ENCODE measurements at places on chromosomes 11 and 22.
A peak's percentile ranks its signal among the peaks of the same experiment; 100 is the strongest.

GRCh38 chr11:120985718-120986569 lies 38.0 kb upstream of the TBCEL start:
- DNase-seq, result no peak

GRCh38 chr22:26573026-26573662 lies 16.8 kb downstream of the TPST2 start:
- no peak for DNase-seq

- DNase-seq, result no peak
These were observed 24.9 kb downstream of the WNT11 start for GRCh38 chr11:76181371-76181770.

DNA sequence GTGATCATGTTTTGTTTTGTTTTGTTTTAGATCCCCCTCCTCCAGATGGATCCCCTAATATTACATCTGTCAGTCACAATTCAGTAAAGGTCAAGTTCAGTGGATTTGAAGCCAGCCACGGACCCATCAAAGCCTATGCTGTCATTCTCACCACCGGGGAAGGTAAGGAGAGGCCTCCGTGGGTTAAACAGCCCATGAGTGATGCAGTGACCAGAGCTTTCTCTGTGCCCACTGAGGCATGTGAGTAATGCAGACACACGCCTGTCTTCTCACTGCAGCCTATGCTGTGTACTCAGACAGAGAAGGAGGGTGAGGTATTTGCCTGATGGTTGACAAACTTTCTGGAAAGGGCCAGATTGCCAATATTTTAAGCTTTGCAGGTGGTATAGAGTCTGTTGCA lies 73.7 kb upstream of the OR4B1 start:
- no peak for DNase-seq

DNA sequence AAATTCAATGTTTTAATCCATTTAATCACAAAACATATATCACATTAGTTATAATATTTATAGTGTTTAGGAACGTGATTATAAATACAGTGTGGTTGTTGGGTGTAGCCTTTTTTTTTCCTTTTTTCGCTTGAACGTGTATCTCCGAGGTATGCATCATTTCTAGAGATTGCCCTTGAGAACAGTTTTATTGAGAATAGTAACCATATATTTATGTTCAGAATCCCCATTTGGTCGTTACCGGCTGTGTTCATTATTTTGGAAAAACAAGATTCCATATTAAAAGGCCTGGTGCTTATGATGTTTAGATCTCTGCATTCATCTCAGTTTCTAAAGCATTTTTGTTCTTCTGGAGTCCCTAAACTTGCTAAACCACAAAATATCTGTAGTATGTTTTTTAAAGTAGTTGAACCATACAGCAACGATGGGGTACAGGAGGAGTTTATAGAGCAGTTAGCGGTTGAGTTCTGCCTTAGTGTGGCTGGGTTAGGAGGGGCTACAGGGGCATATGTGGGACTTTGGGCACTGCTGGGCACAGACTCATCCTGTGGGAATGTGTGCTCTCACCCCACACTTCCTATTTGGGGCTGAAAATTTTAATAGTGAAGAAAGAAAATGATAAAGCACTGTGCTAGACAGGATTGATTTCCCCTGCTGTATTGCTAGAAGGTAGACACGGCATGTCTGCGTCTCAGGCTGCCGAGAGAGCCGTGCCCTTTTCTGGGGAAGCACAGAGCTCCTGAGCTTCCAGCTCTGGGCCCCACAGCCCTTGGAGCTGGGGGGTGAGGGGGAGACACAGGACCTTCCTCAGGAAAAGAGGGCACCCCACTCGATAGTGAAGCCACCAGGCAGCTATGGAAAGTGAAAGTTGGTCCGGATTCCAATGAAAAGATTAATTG lies 81.5 kb upstream of the PPARA start:
- peak; percentile 15 for DNase-seq

DNA sequence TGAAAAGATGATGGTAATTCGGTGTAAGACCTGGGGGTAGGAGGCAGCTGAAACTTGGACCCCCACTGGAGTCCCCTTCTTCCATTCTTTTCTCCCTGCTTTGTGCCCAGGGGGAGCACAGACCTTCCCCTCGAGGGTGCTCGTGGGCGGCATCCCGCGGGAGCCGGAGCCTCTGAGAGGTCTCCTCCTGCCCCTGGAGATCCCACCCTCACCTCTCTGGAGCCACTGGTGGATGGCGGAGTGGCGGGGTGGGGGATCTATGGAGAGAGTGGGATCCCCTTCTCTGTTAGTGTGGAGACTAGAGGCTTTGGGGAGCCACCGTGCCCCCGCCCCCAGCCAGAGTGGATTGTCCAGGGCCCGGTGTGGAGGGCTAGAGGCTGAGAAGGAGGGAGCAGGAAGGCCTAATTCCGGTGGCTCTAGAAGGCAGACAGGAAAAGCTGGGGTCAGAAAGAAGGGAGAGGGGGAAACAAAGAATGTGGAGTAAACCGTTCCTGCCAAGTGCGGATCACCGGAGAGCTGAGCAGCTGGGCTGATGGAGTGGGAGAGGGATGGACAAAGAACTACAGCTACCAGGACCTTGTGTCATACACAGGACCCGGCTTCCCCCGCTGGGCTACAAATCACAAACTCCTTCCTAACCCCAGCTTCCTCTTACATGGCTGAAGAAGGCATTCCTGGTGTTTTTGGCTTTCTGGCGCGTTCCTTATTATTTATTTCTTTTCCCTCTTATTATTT lies 41.9 kb downstream of the KCNJ1 start:
- DNase-seq, result no peak

DNA sequence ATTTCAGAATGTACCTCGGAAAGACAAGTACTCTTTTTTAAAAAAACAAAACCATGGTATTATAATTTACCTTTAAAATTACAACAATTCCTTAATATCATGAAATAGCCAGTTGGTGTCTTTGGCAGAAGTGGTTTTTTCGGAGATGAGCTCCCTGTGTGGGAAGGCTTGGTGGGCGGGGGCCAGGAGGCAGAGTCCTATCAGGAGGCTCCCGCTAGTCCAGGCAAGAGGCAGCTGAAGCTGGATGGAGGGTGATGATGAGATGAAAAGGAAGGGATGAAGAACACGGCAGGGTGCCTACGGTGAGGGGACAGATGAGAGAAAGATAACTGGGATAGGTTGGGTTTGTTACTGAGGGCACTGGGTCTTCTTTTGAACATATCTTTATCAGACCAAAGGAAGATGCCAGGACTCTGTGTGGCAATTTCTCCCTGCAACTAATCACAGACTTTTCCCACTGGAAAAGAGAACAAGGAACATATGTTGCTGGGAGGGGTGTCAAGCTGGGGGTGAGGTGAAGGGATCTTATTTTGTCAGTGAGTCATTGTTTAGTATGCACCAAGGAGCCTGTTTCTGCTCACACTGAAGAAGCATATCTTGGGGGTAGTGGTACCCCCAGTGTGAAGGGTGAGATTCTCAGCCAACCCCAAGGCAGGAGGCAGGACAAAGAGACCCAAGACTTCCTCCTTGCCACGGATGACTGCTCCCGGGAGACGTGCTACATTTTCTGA lies 91.5 kb upstream of the YWHAH start:
- DNase-seq, result no peak

GRCh38 chr11:35344681-35345574 lies 74.4 kb downstream of the SLC1A2 start:
- no peak for DNase-seq

GRCh38 chr22:25484521-25485315 lies 79.8 kb upstream of the GRK3 start:
- DNase-seq, result no peak

All from NCI-H510A treated with DMSO at 0.1 percent for 48 hours (cell line).